Stimulated activated effector memory CD8-positive, alpha-beta T cell treated with anti-CD3 and anti-CD28 coated beads, Interleukin-12 subunit alpha, Interleukin-12 subunit beta, amount 100 ng/mL, for 72 hours (primary cell): ENCODE measurements at places on chromosomes 1 and 21.

DNA sequence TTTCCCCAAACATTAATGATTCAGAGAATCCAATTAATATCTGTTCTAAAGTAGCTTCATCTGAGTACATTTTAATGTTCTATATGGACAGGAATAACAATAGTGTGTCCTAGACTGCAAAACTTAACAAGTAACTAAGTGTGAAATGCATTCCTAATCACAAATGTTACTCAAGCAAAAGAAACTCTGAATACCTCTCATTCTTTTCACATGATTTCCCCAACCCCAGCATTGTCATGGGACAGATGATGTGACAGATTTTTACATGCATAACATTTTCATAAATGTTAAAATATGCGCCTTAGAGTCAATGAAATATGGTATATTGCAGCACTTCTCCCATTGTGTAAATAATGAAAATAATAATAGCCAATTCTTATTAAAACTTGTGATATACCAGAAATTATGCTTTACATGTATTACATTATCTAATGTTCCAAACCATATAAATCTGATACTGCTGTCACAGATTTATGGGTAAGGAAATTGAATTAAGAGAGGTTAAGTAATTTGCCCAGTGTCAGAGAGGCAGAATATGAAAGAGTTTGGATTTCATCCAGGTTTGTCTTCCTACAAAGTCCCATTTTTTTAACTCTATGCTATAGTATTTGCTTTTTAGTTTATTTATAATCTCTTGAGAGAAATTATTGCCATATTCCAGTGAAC is 269.4 kb downstream of the LRRC7 start:
- DNase-seq, result no peak

- DNase-seq, result no peak
These were observed 8.1 kb downstream of the PCAT6 start for GRCh38 chr1:202818819-202819218.

- DNase-seq, result peak; percentile 89
These were observed 30.9 kb downstream of the SNAP47 start for GRCh38 chr1:227766015-227766634.

DNA sequence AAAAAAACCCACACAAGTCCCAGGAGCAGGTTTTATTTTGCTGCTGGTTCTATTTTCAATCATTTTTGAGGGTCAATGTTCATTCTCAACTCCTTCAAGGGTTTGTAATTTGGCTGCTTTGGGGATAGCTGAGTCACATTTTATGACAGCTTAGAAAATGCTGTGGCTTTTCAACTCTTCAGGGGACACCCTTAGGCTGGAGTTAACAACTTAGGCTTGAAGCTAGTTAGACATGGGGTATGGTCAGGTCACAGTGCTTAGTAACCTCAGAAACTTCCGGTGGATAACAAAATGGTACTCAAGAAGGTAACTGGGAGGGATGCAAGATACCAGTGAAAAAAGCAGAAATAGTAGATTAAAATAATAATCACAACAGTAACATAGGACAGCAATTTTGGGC is 308.8 kb downstream of the HHIPL2 start:
- DNase-seq, result no peak

- DNase-seq, result no peak
These were observed 19.9 kb downstream of the CRNN start for GRCh38 chr1:152394151-152394550.

DNA sequence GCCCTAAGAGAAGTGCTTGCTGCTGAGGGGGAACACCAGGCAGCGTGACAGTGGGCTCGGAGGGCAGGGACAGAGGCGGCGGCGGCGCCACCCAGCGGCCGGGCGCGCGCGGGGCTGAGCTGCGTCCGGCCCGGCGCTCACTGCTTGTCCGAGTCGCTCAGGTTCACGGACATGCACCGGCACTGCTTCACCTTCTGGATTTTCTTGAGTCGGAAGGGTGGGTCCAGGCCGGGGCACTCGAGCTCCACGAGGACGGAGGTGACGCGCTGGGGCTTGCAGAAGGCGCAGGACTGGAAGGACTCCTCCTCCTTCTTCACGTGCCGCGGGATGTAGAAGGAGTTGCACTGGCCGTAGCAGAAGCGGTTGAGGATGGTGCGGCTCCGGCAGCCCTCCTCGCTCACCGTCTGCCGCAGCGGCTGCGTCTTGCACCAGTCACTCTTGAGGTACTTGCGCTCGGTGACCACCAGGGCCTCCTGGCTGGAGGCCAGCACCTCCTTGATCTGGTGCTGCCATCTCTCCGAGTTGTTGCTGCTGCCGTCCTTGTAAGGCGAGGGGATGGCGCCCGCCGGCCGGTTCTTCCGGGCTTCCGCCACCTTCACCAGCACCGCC is 119.0 kb downstream of the GREM2 start:
- no peak for DNase-seq

GRCh38 chr1:171141688-171142415 is 43.2 kb upstream of the FMO2 start:
- no peak for DNase-seq

- DNase-seq, result no peak
These were observed 40.9 kb downstream of the ALPL start for GRCh38 chr1:21550097-21550496.

DNA sequence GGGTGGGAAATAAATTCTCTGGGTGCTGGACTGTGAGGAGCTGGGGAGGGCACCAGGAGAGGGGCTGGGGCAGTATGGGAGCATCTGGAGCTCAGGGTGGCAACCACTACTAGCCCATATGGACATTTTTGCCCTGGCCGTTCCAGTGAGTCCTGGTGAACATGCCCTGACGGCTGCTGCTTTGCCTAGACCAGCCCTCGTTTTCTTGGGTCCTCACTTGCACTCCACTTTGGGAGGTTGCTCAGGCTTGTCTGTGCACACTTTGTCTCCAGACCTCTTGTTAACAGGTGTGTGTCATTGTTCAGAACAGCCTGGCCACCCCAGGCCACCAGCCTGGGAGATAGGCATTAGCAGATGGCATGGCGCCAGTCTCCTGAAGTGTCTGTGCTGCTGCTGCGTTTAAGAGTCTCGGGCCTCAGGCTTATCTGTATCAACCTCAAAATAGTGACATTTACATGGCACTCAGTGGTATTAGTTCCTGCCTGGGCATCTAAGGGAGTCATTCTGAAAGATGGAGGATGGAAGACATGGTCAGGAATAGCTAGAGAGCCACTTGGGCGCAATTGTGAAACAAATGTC is 190.5 kb downstream of the PTPRU start:
- no peak for DNase-seq

DNA sequence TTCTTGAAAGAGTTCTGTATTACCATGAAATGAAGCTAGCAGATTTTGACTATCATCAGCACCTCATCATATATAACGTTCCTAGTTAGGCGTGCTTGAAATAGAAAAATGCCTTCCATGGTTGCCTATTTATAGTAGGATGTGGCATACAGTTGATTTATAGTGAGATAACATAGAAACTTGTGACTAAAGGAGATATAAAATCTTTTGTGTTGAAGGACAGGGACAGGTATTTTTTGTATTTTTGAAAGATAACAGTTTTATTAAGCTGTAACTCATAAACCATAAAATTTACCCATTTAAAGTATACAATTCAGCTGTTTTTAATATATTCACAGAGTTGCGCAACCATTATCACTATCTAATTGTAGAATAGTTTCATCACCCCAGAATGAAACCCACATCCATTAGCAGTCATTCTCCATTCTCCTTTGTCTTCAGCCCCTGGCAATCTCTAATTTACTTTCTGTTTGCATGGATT is 19.3 kb downstream of the SPEN start:
- no peak for DNase-seq

GRCh38 chr1:186828611-186829454 is at the start of gene PLA2G4A:
Gene PLA2G4A (plus strand): TSS chr1:186828949. CDS start chr1:186854355, 25,406 bp downstream.
- DNase-seq, result no peak

- no peak for DNase-seq
These were observed 41.9 kb upstream of the EPS8L3 start for GRCh38 chr1:109805486-109806165.

- DNase-seq, result no peak
These were observed 4.9 kb upstream of the PROX1 start for GRCh38 chr1:213982672-213983492.

GRCh38 chr1:2279210-2279639 is 51.1 kb downstream of the SKI start:
- no peak for DNase-seq

DNA sequence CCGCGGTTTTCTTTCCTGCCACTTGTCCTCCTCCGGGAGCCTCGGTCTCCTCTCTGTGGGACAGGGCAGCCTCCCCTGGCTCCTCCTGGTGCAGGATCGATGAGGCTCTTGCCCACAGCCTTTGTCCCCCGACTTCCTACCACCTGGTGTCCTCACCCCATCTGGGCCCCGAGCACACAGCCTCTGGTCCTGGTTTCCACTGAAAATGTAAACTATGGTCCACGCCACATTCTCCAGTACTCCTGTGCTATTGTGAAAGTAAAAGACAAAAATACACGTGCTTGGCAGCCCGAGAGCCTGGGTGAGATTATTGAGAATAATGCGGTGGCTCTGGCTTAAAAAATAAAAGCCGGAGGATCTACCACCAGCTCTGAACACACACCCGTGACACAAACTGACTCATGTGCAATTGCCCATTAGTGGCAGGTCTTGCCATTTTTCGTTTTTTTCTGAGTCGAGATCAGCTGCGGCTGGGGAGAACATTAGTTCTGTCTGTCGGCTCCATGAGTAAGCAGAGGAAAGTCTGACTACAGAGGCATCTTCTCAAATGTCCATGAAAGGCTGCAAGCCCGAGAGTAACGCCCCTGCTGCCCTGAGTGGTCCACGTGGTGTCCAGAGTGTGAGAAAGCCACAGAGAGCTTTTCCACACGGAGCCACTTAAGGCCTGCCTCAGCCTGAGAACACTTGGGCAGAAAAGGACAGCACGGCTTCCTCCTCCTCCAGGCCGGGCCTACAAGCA is 5.7 kb upstream of the COL6A2 start:
- DNase-seq, result no peak

DNA sequence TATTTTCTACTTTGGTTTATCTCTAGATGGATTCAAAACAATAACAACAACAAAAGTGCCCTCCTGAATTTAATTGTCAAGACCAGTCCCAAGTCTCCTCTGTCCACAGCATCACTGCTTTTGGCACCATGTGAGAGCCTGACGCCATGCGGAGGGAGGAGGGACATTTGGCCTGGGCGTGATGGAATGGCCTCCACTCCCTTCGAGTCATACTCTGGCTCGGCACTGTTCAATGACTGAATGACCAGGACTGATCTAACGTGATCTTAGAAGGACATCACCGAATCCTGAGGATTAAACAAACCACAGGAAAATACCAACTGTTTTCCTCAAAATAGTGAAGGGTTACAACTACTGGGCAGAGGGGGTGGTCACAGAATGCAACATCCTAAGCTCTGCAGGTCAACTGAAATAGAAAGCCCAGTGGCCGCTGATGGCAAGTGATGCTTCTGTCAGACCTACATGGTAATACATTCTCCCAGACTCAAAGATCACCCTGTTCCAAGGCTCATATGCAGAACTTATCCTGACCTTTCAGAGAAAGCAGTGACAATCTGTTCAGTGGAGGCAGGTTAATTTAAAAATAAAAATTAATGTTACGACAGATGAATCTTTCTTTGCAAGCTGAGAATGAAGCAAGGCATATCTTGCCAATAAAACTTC is 19.1 kb downstream of the SRSF4 start:
- DNase-seq, result no peak

- no peak for DNase-seq
These were observed 41.2 kb downstream of the CDCP2 start for GRCh38 chr1:54111624-54112023.

DNA sequence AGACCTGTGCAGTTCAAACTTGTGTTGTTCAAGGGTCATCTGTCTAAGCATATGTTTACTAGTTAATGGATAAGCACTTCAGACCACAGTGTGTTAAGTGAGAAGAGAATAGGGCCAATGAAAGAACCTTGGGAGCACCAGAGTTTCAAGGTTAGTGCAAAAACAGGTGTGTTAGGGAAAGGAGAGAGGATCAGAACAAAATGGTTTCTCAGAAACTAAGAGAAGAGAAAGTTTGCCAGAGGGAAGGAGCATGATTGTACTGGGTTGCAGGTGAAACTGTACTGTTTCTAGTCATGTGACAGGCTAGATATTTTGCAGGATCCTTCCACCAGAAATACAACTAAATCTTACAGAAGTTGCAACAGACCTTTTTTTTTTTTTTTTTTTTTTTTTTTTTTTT is 23.3 kb downstream of the RPRD2 start:
- DNase-seq, result no peak

GRCh38 chr1:24707687-24708086 is 37.6 kb upstream of the CLIC4 start:
- no peak for DNase-seq

GRCh38 chr1:93000751-93001175 is 39.5 kb upstream of the DIPK1A start:
- no peak for DNase-seq

GRCh38 chr1:25620211-25620610 is 3.6 kb downstream of the MAN1C1 start:
- DNase-seq, result peak; percentile 64

- DNase-seq, result no peak
These were observed 671.9 kb downstream of the BRINP3 start for GRCh38 chr1:189805735-189806134.

DNA sequence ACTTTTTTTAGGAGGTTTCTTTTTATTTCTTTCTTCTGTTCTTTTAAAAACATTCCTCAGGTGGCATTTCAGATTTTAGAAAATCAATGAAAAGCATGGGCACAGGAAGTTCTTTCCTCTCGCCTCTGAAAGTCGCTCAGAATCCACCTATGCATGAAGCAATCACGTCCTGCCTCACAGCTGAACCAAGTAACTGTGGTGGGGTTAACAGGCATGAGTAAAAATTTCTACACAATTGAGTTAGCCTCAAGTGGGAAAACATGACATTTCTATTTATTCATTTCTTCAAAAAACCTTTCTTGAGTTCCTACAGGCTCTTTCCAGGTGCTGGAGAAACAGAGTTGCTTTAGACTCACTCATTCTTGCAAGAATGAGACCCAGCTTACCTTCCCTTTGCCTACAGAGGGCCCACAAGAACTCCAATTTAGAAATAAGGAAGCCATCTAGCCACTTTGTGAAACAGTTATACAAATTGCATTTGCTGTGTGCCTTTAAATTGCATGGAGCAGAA is 508.9 kb upstream of the PKN2 start:
- no peak for DNase-seq

DNA sequence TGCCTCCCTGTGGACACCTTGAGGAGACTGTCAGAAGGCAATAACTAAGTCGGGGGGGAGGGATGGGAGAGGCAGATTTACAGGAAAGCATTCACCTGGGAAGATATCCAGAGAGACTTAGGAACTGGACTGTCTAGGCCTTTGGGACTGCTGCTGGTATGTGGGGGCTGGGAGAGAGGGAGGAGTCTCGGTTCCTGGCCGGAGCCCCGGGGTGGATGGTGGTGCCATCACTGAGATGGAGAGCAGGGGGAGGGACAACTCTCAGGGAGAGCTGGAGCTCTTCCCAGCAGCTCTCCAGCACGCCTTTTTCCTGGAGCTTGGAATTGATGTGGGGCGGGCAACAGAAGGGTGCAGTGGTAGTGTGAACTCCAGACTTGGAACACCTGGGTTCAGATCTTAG is 22.1 kb downstream of the PTPRF start:
- no peak for DNase-seq

- DNase-seq, result no peak
These were observed 121.7 kb upstream of the COL6A1 start for GRCh38 chr21:45859762-45860357.
